ENCODE measurements at places on chromosomes 12 and 14.

DNA sequence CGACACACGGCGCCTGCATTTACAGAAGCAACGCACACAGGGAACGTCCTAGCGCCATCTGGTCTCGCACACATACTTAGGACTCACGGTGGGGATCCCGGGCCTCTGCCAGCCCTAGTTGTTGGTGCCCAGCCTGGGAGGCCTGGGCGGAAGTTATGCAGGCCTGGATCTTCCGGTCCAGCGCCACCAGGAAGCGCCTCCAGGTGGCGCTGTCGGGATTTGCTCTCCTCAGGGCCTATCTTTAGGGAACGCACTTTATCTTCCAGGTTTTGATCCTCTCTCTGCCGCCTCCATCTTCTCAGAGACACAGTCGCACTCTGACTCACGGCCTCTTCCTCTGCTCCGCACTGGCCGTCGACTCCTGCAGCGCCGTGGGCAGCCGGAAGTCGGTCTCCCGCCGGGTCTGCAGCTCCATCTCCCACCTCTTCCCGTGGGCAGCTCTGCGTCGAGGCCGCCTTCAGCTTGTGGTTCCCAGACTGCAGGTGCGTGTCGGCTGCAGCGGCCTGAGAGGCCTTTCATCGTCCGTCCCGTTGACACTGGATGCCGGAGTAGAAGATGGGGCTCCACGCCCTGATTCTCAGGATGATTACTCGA lies 760.4 kb downstream of the TMEM121 start:
- no peak for DNase-seq

GRCh38 chr14:76767681-76768656 lies 6.7 kb downstream of the VASH1 start:
- DNase-seq, result peak; percentile 92

DNA sequence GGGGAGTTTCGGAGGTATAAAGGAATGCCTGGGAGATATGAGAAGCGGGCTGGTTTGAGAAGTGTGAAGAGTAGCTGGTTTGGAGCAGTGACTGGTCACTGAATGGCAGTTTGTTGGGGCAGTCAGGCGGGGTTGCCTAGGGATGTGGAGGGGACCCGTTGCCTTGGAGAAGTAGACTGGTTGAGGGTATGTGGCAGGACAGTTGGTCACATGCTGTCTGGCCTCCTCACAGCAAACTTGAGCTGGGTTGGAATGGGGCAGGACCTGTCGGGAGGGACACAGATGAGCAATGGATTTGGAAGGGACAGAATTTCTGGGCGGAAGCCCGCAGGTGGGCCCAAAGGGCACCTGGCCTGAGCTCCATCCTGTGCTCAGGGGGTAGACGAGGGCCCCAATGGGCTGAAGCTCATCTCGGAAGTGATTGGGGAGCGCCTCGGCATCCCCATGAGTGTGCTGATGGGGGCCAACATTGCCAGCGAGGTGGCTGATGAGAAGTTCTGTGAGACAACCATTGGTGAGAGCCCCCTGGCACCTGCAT lies 2.2 kb downstream of the GPD1 start:
- no peak for DNase-seq

GRCh38 chr12:14252697-14253096 lies 112.8 kb upstream of the ATF7IP start:
- no peak for DNase-seq

DNA sequence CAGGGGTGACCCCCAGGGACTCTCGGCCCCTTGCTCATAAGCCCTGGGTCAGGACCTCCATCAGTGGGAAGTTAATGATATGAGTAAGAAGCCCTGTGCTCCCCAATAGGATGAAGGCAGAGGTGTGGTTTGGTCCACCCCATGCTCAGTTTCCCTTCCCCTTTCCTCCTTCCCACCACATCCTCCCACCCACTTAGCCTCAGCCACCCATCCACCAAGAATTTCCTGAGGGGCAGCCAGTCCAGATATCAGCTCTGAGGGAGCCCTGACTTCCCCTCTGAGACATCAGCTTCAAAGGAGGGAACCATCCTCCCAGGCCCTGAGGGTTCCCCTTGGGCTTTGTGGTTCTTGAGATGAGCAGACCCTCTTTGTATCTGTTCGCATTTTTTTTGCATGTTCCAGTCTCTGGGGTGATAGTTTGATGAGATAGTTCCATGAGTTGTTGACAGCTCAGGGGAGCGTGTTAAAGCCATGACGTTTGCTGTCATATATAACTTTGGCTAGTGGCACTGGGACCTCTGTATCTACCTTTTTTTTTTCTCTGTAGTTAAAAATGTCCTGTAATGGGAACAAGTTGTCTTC lies 71.2 kb downstream of the LGMN start:
- DNase-seq, result peak; percentile 53

DNA sequence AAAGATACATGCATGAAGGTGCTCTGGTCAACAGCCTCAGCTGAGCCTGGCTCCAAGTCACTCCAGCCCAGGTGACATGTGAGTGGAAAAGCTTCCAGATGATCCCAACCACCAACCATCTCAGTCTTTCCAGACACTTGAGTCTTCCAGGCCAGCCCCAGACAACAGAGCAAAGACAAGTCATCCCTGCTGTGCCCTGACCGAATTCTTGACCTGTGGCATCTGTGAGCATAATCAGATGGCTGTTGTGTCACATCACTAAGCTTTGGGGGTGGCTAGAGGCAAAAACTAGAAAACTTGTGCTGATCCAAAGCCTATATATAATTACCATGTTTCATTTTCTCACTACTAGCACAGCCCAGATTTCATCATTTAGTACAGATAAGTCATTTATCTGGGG lies 50.8 kb upstream of the ISM2 start:
- no peak for DNase-seq

DNA sequence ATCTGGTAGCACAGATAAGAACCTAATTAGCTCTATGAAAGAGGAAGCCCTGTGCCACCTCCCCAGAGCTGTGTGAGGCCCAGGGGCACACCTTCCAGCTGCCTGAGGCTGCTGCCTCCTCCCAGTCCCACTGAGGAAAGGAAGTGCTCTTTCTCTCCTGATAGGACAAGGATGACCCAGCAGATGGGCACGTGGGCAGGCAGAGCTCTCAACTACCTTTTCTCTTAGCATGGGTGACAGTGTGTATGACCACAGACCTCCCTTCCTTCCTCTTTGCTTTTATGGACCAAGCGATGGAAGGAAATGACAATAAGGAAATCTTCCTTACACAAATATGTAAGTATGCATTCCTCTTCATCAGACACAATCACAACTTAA lies 127.6 kb upstream of the AMIGO2 start:
- DNase-seq, result peak; percentile 68

- DNase-seq, result no peak
Measured at GRCh38 chr12:26119391-26119989, 5.3 kb downstream of the BHLHE41 start.

DNA sequence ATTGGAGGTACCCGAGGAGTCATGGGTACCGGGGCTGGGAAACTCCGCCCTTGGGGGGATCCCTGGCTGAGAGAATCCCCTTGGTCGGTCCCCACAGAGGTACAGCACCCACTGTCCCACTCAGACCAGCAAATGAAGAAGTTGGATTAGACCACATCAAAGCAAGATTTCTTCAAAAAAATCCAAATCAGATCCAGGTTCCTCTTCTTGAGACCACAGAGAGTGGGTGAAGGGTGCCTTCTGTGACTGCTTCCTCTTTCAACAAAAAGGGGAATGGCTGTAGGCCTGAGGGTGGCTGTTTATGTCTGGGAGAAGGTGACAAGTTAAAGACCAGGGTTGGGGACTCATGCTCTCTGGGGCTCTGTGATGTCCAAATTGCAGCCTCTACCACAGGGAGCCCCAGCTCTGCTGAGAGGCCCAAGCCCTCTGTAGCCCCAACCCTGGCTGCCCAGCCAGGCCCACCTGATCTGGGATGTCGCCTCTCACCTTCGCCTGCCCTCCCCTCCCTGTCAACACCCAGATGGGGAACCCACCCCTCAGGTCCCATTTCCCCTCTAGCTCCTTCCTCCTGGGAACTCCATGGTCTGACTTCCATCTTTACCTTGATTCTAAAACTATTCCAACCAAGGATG lies 50.9 kb downstream of the ZFP36L1 start:
- peak; percentile 76 for DNase-seq

DNA sequence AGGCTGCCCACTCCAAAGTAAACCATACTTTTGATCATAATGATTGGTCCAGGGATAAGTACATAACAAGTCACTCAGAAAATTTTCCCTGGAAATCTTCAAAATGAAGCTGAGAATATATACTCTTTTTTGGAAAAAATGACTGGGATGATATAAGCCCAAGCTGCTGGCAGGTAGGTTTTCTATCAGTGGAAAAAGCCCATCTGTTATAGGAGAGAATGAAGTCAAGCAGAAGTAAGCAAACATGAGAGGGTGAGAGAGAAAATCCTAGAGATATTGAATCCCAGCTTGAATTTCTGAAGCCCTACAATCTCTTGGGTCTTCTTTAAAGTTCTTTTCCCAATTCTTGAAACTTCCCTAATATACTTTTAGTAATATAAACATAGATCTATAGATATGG lies 37.3 kb upstream of the ZDHHC17 start:
- DNase-seq, result no peak

DNA sequence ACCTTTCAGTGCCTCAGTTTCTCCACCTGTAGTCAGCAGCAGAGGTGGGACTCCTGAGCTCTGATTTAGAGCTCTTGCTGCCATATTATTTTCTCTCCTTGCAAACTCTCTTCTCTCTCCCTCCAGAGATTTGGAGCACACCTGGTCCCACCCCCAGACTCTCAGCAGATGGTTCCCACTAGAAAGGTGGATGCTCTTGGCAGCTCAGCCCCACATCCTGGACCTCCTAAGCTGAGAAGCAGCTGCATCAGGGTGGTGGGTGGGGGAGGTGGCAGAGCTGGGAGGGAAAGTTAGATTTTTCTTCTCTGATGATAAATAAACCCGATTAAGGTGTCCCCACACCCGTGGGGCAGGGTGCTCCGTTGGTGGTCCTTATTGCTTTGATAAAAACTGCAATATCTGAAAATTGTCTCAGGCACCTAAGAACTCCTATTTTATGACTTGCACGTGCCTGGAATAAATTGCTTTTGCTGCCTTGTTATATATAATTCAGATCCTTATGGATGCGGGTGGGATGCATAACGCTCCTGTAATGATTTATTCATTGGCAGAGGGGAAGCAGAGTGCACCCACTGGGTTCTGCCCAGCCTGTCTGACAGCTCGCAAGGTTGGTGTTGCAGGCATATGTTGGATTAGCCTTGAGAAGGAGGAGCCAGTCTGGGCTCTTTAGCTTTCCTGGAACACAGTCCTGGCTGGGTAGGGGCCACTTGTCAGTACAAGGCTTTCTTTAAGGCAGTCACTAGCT lies 214.2 kb downstream of the SUDS3 start:
- DNase-seq, result no peak

DNA sequence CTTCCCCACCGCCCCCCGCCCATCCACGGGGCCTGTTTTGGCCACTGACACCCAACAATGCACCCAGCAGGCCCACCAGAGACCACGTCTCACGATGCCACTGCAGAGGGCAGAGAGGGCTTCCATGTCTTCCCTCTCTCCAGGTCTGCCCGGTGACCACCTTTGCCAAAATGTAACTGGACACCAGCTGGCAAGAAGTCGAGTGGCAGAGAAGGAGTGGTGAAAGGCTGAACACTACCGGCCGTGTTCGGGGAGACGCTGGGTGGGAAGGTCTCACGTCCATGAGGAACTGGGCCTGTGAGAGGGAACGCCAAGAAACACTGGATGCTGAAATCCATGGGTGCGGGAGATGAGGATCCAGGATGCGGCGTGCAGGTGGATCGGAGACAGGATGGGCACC lies 308.2 kb downstream of the ADGRD1 start:
- DNase-seq, result no peak

- no peak for DNase-seq
Measured at GRCh38 chr12:11609045-11609444, 40.4 kb upstream of the ETV6 start.

DNA sequence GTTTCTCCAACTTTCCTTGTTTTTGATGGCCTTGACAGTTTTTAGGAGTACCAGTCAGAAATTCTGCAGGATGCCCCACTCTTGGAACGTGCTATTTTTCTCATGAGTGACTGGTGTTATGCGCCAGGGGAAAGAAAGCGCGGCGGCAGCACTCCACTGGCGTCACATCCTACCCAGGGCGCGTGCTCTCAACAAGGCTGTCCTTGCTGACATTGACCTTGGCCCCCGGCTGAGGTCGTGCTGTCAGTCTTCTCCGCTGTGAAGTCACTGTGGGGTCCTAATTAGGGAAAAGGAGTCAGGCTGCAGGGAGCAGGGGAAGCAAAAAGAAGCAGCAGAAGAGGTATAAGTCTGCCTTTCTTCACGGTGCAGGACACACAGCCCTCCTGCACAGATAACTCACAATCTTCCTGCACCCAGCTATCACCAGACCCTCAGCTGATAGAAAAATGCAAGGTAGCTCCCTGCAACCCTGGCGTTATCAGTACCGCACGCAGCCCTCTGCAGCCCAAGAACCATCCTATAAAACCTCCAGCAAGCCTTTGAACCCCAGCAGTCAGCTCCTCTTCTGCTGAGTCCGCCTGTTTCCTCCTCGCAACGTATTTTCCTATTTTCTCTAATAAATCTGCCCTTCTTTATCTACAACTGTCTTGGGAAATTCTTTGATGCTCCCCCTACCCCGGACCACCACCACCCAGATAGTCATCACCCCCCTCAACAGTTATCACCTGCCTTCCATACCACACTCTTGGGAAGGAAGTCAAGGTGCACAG lies 48.0 kb upstream of the C14orf180 start:
- DNase-seq, result no peak

- DNase-seq, result no peak
Measured at GRCh38 chr12:72282721-72283120, 10.6 kb downstream of the TRHDE start.

DNA sequence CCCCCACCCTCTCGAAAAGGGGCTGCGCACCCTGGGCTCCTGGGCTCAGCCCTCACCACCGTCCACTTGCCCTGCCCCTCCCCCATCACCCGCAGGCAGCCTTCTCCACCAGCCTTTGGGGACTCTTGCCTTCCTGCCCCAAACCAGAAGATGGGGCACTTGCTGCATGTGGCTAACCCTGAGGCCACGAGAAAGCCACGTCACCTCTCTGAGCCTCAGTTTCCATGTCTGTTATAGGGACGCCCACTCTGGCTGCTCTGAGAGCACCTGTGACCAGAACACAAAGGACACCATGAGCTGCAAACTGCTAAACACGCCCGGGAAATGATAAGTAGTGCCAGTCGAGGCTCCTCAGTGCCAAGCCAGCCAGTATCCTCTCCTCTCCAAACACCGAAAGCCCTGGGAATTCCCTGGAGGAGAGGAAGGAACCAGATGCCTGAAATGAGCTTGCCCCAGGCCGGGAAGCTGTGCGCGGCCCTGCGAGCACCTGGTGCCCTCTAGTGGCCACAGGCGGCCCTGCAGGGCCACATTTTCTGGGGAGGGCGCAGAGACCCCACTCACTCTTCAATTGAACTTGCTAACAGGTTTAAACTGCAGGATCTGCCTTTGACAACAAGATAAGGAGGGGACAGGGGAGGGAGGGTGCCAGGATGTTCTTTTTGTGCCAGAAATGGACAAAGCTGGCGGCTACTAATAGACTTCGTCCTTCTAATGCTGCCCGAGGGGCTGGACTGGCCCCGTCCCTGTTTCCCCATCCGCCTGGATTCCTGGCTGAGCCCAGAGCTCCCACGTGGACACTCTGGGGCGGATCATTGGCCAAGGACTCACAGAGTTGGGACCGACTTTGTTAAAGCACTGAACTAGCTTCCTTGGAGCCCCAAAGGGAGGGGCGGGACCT lies 10.2 kb upstream of the SERPINA9 start:
- DNase-seq, result no peak

GRCh38 chr12:59168647-59169046 lies 248.3 kb upstream of the LRIG3 start:
- DNase-seq, result no peak

All from CD4-positive, alpha-beta T cell treated with Interleukin-15 for 1 hour (primary cell).